T-helper 1 cell (primary cell): ENCODE measurements at places on chromosomes 1 and 21.

- no peak for DNase-seq
These were observed 1.3 kb upstream of the CTRC start for GRCh38 chr1:15436881-15437442.

- DNase-seq: no peak
These were observed 21.6 kb downstream of the FOXD3 start for GRCh38 chr1:63343922-63344321.

DNA sequence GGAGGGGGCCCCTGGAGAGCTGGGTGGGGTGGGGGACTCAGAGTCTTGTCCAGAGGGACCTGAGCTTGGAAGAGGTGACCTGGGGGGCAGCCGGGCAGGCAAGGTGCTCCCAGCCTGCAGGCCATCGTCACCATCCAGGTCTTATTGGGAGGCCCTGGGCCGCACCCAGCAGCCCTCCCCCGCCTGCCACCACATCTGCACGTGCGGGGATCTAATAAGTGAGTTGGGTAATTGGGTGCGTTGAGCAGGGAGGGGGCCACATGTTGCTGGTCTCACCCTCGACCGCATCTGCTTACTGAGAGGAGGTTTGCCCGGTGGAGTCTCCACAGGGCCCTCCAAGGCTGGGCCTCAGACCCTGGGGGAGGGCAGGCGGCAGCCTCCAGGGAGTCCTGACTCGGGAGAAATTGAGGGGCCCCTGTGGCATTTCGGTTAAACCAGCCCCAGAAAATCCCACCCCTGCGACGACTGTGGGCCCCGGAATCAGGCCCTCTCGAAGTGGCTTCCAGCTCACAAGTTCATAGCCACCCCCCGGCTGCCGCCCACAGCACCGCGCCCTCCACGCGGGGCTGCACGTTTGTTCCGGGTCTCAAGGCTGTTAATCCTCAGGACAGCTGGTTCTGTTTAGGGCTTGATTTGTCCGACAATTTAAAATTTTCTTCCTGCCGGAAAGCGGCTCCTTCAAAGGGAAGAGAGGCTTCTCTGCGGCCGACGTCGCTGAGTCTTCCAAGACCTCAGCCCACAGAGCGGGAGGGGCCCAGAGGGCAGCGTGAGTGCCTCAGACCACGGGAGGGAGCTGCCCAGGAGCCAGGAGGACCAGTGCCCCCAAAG lies 14.7 kb upstream of the COL6A2 start:
- DNase-seq: no peak

DNA sequence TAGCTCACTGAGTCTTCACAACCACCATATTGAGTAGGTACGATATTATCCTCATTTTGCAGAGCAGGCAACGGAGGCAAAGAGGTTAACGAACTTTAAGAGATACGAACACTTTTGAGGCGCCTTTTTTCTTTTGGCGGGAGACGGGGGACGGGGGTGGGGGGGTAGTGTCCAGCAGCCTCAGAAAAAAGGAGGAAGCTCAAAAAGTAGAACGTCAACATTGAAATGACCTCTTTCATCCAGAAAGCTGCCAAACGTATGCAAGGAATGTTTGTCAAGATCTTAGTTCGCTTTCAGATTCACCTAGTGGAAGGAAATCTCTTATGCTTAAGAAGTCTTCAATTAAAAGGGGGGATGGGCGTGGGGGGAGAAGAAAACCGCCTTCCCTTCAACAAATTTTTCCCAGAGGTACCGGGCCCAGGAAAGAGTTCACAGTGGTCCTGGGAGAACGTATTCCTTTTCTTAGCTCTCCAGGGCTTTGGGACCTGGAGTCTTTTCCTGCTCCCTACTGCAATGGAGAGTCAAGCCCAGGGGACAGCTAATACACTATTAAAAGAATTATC lies 1.1 kb upstream of the PCAT6 start:
- no peak for DNase-seq

GRCh38 chr1:201332616-201333335 lies 44.7 kb downstream of the TNNT2 start:
- no peak for DNase-seq

GRCh38 chr1:198472119-198472518 lies 68.4 kb downstream of the ATP6V1G3 start:
- DNase-seq: no peak

- DNase-seq: no peak
These were observed 49.1 kb upstream of the EPS8L3 start for GRCh38 chr1:109812691-109813393.

GRCh38 chr1:205588636-205589035 lies 43.2 kb downstream of the ELK4 start:
- no peak for DNase-seq

- DNase-seq: no peak
These were observed 581.4 kb downstream of the USP25 start for GRCh38 chr21:16311229-16311628.

GRCh38 chr1:107786203-107786845 lies 178.7 kb downstream of the VAV3 start:
- no peak for DNase-seq

DNA sequence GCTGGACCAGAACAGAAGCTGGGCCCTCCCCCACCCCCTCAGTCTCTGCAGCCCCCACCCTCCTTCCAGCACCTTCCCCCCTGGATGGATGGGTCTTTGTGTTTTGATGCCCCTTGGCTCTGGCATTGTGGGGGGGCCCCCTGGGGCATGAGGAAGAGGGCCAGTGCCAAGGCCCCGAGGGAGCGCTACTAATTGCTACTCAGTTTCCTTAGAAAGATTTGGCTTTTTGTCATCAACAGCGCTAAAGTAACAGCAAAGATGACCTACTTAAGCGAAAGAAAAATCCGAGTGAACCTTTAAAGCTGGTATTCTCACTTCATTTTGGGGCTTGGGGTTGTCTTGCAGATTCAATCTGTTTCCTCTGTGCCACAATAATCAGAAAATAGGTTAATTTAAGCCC lies 63.5 kb downstream of the SKI start:
- no peak for DNase-seq

- no peak for DNase-seq
These were observed 16.6 kb downstream of the HIVEP3 start for GRCh38 chr1:41902159-41902577.

DNA sequence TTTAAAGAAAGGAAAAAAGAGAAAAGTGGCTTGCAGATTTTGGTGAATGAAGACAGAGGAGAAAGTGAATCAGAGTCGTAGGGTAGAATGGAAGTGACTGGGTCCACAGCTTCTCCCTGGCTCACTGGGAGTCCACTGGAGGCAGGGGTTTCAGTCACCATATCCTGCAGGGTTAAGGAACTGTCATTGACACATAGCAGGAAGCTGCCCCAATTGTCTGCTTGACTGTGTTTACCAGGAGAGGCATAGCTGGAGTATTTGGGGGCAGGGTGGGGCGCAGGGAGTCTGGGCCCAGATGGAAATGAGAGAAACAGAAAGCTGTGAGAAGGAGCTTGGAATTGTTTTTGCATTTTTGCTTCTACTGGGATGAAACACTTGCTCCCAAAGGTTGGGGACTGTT lies 228.8 kb upstream of the CSF3R start:
- DNase-seq: no peak

GRCh38 chr1:33122483-33123178 lies 41.7 kb downstream of the AZIN2 start:
- no peak for DNase-seq

- DNase-seq: no peak
These were observed 8.4 kb downstream of the KCNJ10 start for GRCh38 chr1:160061369-160062229.

GRCh38 chr1:77021732-77022131 lies 154.5 kb downstream of the ST6GALNAC5 start:
- DNase-seq: no peak

DNA sequence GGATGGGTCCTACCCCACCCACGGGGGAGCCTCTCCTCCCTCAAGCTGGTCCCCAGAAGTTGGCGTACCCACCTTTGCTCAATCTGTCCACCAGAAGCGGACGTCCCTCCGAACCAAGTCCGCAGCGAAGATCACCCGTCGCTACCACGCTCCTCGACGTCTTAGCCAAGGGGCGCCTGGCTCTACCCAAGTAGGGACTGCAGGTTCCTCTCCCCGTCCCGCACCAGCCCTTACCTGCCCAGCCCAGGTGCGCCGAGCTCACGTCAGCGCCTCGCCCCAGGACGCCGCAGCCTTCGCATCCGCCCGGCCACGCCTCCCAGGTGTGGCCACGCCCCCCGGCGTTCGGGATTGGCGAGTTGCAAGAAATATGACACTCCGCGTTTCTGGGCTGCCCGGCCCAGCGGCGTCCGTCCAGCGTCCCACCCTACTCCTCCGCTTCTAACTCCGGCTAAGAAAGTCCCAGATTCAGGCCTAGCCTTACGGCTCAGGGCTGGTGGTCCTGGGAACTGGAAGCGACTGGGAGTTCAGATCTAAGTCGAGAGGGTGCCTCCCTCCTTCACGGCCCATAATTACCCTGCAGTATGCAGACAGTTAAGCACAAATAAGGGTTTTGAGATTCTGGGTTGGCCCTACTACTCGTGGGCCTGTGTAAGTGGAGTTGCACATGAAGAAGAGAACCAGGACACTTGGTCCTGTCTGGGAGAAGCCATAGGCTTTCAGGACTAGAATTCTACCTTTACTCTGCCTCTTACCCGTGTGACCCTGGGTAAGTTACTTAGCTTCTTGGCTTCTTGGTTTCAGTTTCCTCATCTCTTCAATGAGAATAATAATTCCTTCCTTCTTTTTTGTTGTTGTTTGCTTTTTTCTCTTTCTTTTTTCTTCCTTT lies at the start of gene IRF6:
Gene IRF6 (minus strand): TSS at position 268 of the 886 bp plus-strand sequence. CDS start 4,729 bp downstream, outside the sequence.
- DNase-seq: peak; percentile 76

DNA sequence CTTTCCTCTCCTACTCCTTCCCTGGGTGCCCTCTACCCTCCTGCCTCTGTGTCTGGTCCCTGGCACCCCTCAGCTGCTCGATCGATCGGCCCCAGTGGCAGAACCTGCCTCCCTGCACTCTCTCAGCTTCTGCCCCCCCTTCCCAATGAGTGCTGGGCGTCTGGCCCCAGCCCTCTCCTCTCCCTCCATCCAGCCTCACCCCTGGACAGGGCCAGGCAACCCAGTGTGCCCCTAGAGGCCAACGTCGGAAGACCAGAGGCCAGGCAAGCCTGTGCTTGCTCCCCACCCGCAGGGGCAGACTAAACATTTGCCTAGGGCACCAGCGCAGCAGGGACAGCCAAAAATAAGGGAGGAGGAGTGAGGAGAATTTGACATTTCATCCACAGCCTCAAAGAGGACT lies 43.5 kb downstream of the LGR6 start:
- DNase-seq: no peak
